ENCODE measurements at places on chromosomes 1 and 21. TPM values are rescaled to one million over a fixed set of nuclear protein-coding genes. Genes with fewer than 3 reads are reported as not detected.

CYP4Z1 gene
- not detected for total RNA-seq

IPO9 gene
- total RNA-seq = 16.3 TPM

IFT25 gene
- 12.0 TPM for total RNA-seq

KRTAP12-1 gene
- total RNA-seq = not detected

LGALS8 gene
- 35.1 TPM for total RNA-seq

FCN3 gene
- total RNA-seq = 5.1 TPM

LEPR gene
- total RNA-seq = 2.1 TPM

HMGCS2 gene
- total RNA-seq = 0.47 TPM

LAMB3 gene
- total RNA-seq = 2.7 TPM

TRNP1 gene
- total RNA-seq = 22.6 TPM

BRDT gene
- not detected for total RNA-seq

TEX38 gene
- total RNA-seq = not detected

DIRAS3 gene
- 14.6 TPM for total RNA-seq

HMGCL gene
- 16.2 TPM for total RNA-seq

SCAF4 gene
- 11.3 TPM for total RNA-seq

KCNJ9 gene
- not detected for total RNA-seq

GLIS1 gene
- 0.06 TPM for total RNA-seq

SLC9A1 gene
- 10.7 TPM for total RNA-seq

BCL2L15 gene
- 13.9 TPM for total RNA-seq

TRPM2 gene
- 2.0 TPM for total RNA-seq

PLA2G2A gene
- 0.42 TPM for total RNA-seq

BACE2 gene
- total RNA-seq = 60.2 TPM

CTSE gene
- total RNA-seq = 0.94 TPM

AMPD1 gene
- total RNA-seq = not detected

HHAT gene
- total RNA-seq = 1.4 TPM

CCDC27 gene
- not detected for total RNA-seq

CCDC181 gene
- total RNA-seq = 0.83 TPM

SLC16A4 gene
- 0.47 TPM for total RNA-seq

PRR9 gene
- total RNA-seq = not detected

SLC44A3 gene
- 23.8 TPM for total RNA-seq

FNBP1L gene
- total RNA-seq = 13.3 TPM

OR2L8 gene
- total RNA-seq = not detected

FLG2 gene
- not detected for total RNA-seq

PCAT6 gene
- 1.2 TPM for total RNA-seq

RAB7B gene
- 0.37 TPM for total RNA-seq

MX2 gene
- 5.4 TPM for total RNA-seq

OR10Z1 gene
- not detected for total RNA-seq

GJB5 gene
- not detected for total RNA-seq

FOXJ3 gene
- total RNA-seq = 24.1 TPM

PLD5 gene
- total RNA-seq = 0.14 TPM

LCE2B gene
- total RNA-seq = not detected
